NCI-H187 treated with DMSO at 0.1 percent for 48 hours (cell line): ENCODE measurements at places on chromosomes 6 and 20.

- DNase-seq: no peak
These were observed 49.8 kb upstream of the ADTRP start for GRCh38 chr6:11828262-11828870.

DNA sequence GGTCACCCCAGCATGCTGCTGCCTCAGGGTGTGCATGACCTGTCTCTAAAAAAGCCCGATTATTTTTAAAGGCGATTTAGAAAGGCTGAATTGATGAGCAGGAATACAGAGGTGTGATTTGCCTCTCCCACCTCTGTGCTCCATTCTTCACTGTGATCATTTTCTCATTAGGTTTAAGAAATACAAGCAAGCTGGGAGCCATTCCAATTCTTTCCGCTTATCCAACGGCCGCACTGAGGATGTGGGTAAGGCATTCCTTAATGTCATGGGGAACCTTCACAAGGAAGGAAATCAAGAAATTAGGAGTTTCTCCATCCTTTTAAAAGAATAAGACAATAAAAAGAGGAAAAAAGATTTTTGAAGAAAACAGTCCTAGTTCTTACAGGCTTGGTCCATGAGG lies 55.6 kb upstream of the GNRH2 start:
- DNase-seq: no peak

DNA sequence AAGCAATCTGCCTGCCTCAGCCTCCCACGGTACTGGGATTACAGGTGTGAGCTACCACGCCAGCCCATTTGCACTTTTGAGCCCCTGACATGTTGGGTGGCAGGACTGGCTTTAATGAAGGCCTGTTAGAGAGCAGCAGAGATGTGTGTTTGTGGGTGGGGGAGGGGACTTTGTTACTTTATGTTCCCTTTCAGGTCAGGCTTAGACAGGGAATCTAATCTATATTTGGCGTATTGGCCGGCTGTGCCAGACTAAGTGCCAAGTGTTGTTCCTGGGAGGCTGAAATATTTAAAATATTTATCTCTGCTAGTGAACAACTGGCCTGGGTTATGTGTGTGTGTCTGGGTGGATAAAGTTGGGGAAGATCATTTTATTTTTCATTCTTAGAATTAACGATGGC lies 6.1 kb downstream of the GMPR start:
- DNase-seq: no peak

GRCh38 chr6:132458887-132459604 lies 53.9 kb downstream of the STX7 start:
- DNase-seq: no peak

DNA sequence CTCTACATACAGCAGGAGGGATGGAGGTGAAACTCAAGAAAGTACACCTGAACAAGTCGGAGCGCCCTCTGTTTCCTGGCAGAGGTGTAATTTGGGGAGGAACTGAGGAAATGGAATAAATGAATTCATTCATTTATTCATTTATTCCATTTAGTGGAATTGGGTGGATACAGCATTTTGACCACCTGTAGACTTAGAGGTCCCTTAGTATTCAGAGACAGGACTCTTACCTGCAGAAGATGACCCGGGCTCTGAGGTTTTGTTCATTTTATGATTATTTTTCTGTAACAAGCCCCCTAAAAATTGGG lies 9.1 kb downstream of the TRIM31 start:
- DNase-seq: no peak

GRCh38 chr20:57747861-57748481 lies 38.2 kb upstream of the PMEPA1 start:
- DNase-seq: no peak

GRCh38 chr20:37123441-37123840 lies 27.6 kb upstream of the RBL1 start:
- DNase-seq: no peak

DNA sequence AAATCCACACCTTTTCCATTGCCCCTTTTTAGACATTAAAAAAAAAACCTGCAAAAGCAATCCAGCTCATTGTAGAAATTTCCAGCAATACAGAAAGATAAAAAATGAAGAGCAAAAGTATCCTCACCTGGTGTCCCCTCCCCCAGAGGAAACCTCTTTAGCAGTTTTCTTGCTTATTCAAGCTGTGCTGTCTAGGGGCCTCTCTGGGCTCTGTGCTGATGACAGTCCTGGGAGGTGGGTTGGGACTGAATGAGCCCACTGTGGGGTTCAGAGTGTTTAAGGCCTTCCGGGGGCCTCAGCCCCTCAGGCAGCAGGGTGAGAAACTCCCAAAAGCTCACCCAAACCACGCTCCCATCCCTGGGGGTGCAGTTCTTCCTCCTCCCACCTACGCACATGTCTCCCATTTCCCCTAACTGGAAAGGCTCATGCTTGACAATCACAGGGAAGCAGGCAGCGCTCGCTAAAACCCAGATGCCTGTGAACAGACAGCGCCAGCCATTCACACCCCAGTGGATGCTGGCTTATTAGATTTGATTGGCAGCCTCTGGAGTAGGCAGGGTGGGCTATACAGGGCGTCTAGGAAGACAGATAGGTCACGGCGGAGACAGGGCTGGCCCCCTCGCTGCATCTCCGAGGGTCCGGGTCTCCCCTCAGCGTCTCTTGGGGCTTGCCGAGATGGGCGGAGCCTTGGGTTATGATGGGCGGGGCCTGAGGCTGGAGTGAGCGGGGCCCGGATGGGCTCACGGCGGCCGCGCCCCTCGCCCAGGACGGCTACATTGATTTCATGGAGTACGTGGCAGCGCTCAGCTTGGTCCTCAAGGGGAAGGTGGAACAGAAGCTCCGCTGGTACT lies 4.6 kb downstream of the GUCA1A start:
- no peak for DNase-seq

GRCh38 chr6:4973982-4974745 lies 29.7 kb downstream of the RPP40 start:
- DNase-seq: no peak

DNA sequence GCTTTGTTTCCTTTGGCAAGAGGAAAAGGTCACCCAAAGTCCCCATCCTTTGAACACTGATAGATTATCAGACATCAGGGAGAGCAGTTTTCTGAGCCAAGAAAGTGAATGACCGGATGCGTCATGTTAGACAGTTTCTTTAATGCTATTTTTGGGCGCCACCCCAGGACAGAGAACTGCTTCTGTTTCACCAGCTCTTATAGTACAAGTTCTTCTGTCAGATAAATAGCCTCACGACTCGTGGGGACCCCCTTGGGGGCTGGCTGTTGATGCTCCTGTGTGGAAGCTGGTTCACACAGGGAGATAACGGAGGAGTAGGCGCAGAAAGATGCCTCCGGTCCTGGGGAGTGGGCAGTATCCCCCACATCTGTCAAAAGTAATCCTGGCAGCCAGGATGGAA lies 54.6 kb downstream of the NPEPL1 start:
- DNase-seq: no peak

DNA sequence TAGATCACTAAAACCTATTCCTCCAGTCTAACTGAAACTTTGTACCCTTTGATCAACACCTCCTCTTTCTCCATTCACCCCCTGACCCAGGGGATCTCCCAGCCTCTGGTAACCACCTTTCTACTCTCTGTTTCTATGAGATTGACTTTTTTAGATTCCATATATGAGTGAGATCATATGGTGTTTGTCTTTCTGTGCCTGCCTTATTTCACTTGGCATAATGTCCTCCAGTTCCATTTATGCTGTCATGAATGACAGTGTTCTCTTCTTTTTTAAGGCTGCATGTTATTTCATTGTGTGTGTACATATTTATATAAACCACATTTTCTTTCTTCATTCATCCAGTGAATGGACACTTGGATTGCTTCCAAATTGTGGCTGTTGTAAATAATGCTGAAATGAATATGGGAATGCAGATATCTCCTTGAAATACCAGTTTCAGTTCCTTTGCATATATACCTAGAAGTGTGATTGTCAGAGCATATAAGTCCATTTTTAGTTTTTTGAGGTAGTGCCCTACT lies 57.7 kb downstream of the DHX35 start:
- DNase-seq: no peak

DNA sequence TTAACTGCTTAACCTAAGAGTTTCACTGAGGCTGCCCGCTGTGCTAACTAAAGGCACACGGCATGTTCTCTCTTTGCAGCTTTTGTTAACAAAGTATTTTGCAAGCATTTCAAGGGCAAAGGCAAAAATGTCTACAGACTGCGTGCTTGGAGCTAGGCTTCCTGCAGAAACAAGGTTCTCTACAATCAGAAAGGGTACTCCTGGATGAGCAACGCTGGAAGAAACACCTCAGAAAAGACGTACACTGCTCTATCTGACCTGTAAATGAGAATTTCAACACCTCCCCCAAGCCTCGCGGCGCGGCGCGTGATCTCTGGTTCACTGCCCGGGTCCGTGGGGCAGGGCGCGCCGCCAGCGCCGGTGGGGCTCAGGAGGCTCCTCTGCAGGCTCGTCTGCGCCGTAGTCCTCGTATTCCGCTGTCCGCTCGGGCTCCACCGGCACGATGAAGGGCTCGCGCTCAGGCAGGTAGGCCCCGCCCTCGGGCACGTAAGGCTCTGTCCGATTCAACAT lies 120.9 kb downstream of the COL12A1 start:
- no peak for DNase-seq

GRCh38 chr6:36712816-36713215 lies 15.2 kb downstream of the RAB44 start:
- DNase-seq: no peak

GRCh38 chr20:2164966-2165365 lies 63.3 kb downstream of the STK35 start:
- DNase-seq: no peak

GRCh38 chr6:20979076-20979475 lies 444.8 kb downstream of the CDKAL1 start:
- no peak for DNase-seq

GRCh38 chr6:115363379-115363778 lies 697.3 kb downstream of the FRK start:
- DNase-seq: no peak

GRCh38 chr20:694496-694895 lies 18.9 kb upstream of the SCRT2 start:
- DNase-seq: no peak

GRCh38 chr20:62314339-62314638 lies 11.5 kb downstream of the ADRM1 start:
- DNase-seq: no peak

GRCh38 chr6:87544474-87544735 lies 45.4 kb downstream of the RARS2 start:
- DNase-seq: no peak

GRCh38 chr20:1820138-1821079 lies 74.8 kb upstream of the SIRPA start:
- DNase-seq: no peak
